RPMI8226 (cell line): ENCODE measurements at places on chromosomes 3 and 15.

DNA sequence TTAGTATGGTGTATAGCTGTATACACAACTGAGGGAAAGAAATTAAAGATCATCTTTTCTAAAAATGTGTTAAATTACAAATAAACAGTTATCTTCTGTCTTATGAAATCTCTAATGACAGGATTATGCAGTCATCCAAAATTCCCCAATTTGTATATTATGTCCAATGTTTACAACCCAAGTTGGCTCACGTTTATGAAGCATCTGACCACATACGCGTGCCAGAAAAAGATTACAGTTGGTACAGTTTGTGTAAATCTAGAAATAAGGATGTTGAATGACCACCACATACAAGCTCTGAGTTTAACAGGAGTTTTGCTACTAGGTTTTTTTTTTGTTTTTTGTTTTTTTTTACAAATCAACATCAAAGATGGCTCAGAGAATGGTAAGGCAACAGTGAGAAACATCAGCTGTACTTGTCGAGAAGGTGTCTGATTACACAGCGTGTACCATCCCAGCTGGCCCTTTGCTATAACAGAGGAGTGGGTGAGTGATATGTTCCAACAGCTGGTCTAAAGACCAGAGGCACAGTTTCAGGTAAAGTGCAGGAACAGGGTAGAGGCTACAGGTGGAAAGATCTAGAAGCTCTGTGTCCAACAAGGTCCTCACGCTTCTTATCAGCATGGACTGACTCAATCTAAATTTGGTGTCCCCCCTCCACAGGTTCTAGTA lies 47.1 kb downstream of the USF3 start:
- no peak for DNase-seq

GRCh38 chr15:96119734-96120133 lies 210.8 kb upstream of the NR2F2 start:
- no peak for DNase-seq

- no peak for DNase-seq
Observed at GRCh38 chr3:39088889-39089288, 18.5 kb downstream of the GORASP1 start.

GRCh38 chr3:71694358-71694999 lies 30.7 kb downstream of the EIF4E3 start:
- no peak for DNase-seq

- no peak for DNase-seq
Observed at GRCh38 chr3:182765287-182765686, 28.0 kb upstream of the ATP11B start.

DNA sequence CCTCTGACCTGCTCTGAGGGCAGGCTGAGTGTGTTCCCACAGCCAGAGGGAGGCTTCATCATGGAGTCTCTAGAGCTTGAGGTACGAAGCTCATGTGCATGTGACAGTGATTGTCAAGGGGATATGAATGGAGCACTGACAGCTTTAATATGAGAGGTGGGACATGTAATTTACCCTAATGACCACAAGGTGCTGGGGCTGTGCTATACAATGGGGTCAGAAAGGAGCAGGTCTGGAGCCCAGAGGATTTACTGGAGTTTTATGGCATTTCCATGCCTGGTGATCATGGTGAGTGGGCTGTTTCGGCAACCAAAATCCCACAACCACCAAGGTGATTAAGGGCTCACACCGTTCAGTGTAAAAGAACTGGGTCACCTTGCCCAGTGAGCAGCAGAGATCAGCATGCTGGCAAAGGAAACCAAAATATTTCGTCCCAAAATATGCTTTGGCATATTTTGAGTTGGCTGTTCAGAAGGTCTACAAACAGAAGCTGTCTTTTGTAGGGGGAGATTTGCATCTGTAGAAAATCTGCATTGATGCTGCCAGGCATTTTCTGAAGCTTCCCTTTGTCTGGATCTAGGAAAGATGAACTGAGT lies 40.1 kb upstream of the RASGRF1 start:
- no peak for DNase-seq

- no peak for DNase-seq
Observed at GRCh38 chr3:156551261-156551660, 3.7 kb downstream of the SSR3 start.

DNA sequence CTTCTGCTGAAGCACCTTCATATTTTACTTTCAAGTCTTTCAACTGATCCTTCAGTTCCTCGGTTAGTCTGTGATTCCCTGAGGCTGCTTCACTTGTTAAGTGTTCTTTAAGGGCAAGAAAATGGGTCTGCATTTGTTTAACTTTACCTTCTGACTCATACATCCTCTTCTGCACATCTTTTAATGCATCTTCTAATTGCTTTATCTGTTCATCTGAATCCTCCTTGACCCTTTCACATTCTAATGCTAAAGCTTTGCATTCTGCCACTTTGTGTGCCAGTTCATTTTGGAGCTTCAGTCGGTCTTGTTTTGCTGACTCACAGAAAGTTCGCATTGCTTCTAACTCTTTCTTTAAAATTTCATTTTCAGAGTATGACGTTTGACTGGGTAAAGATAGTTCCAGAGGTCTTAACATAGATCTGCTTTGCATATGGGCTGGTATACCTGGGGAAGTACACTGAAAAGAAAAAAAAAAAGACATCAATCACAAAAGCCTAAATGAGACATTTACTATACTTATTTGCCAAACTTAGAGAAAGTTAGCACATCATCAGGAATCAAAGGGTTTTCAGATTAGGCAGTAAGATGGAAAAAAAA lies 94.3 kb downstream of the UACA start:
- peak; percentile 62 for DNase-seq

- no peak for DNase-seq
Observed at GRCh38 chr3:966341-966740, 126.5 kb upstream of the CNTN6 start.

GRCh38 chr3:113148284-113148683 lies 63.1 kb upstream of the BOC start:
- no peak for DNase-seq

GRCh38 chr3:140532793-140533330 lies 145.0 kb upstream of the TRIM42 start:
- DNase-seq, result no peak

DNA sequence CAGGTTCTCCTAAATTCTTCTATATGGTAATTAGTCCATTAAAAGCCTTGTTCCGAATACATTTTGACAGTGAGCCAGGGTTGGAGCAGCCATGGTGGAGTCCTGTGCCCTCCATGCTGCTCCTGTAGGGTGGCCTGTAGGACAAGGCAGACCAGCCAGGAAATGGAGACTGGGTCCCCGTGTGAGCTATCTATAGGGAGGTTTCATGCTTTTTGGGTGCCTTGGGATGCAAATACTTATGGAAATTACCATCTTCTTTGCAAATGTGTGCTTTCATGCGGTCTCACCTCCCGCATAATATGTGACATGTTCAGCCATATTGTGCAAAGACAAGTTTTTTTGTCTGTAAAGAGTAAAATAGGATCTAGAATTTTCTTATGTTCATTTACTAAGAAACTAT lies 58.0 kb upstream of the FURIN start:
- no peak for DNase-seq

DNA sequence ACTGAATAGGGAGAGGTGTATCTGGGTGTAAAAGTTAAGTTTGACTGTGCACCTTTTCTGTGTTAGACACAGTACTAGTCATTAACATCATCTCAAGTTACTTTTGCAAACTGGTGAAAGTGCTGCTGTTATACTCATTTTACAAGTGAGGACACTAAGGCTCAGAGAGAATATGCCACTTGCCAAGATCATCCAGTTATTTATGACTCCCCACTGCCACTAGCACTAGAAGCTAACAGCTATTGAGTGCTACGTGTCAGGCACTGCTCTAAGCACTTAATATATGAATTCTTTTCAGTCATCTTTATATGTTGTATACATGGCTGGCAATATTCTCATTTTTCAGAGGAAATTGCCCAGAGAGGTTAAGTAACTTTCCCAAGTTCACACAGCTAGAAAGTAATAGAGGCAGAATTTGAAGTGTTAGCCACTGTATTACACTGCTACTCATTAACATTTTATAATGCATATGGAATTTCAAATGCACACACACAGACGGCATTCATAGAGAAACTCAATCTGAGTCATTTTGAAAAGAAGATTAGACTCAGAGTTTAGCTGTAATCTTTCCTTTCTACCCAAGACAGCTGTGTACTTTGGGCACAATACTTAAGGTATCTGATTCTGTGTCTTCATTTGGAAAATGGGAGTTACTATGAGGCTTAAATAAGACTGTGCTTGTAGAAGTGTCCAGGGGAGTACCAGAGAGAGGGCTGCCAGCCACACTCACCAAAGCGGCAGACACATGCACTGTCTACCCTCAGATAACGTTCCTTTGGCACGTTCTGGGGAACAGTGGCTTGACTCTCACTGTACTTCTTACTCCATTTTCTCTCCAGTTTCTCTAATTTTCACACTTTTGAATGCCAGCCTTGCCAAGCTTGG lies 1.3 kb upstream of the MASP1 start:
- no peak for DNase-seq

GRCh38 chr3:48436477-48436787 lies 3.5 kb downstream of the CCDC51 start:
- no peak for DNase-seq

DNA sequence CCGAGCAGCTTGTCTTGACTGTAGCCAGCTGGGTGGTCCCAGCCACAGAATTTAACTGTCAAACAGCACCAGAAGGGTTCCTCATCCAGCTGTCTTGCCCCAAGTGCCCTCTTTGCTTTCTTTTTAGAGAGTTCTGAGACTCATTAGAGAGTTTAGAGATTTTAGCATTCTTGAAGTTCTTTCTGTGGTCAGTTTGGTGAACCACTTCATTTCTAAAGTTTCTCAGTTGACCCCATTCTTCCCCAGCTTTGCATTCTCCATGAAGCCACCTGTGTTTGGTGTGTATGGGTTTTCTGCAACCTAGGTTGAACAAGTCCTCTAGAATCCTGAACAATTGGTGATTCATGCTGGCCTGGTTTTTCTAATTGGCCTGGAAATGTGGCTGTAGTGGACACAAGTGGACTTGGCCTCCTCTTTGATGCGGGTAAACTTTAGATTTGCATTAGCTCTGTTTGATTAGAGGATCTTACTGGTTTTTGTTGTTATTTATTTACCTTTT lies 33.7 kb downstream of the FLNB start:
- DNase-seq, result peak; percentile 57

DNA sequence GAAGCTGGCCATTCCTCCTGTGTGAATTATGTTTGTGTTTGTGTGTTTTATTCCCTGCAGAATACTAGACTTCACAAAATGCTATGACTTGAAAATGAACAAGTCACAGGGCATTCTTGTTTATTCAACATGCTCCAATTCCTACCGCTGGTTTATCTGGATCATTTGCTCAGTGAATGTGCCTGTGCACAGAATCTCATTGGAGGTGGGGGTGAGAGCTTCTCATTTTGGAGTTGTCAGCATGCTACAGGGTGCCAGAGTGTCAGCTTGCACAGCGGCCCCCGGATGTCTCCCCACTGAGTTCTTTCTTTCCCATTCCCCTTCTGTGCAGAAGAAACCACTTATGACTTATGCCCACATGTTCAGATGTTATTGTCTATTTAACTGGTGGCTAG lies 428.7 kb downstream of the ROBO2 start:
- no peak for DNase-seq

- DNase-seq, result no peak
Observed at GRCh38 chr15:70770863-70771262, 7.5 kb upstream of the UACA start.

GRCh38 chr15:85313339-85313738 lies 67.1 kb upstream of the AKAP13 start:
- no peak for DNase-seq

DNA sequence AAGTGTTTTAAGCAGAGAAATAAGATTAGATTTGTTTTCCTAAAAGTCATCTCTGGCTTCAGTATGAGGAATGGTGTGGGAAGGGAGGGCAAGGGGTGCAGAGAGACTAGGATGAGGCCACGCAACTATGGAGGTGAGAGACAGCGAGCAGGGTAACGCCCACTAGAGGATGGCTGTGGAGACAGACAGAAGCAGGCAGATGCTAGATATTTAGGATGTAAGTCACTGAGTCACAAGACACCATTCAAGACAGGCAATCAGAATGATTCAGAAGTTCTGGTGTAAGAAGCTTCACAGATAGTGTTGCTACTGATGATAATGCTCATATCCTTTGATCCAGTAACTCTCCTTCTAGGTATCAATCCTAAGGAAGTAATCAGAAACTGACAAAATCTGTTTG lies 19.1 kb downstream of the HSPBAP1 start:
- DNase-seq, result no peak

DNA sequence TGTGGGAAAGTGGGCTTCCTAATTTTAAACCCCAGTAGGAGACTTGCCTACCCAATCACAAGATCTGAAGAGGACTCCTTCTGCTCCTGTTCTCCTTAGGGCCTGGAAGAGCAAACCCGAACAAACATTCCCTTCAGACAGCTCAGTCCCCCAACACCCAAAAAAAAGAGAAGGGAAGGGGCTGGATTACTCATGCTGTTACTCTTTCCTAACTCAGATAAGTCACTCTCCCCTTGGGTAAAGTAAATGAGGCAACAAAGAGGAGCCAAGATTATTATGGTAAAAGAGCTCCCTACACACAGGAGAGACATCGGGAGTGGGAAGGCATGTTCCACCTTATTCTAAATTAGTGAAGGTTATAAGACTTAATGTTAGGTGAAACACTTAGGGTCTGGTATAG lies 18.1 kb upstream of the LEKR1 start:
- DNase-seq, result no peak

GRCh38 chr3:67620869-67621268 lies 33.5 kb downstream of the SUCLG2 start:
- DNase-seq, result no peak

GRCh38 chr3:98048586-98048985 lies 13.5 kb upstream of the GABRR3 start:
- DNase-seq, result no peak

GRCh38 chr3:130576375-130577266 lies 59.6 kb downstream of the COL6A6 start:
- DNase-seq, result no peak

- peak; percentile 94 for DNase-seq
Observed at GRCh38 chr3:69739204-69740102, at the start of gene MITF. Gene MITF, plus strand, starts transcription at chr3:69739464. Its CDS starts 134 bp downstream, at chr3:69739598.
